Urothelium cell line (cell line): ENCODE measurements at places on chromosomes 3 and 15.
A peak's percentile ranks its signal among the peaks of the same experiment; 100 is the strongest.

DNA sequence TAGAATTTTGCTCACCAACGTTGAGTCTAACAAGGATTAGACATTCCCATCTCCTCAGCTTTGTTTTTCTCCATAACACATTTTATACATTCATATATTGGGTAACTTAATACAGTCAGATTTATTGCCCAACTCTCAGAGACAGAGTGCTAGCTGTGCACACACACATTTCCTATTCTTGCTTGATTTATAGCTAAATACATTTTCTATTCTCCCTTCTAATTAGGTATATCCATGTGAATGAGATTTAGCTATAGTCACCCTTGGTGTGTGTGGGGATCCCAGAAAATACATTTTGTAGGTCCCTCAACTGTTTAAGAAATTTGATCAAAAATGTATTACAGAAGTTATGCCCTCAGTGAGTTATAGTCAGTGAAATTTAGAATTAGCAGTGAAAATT lies 715.4 kb downstream of the NSUN3 start:
- no peak for DNase-seq

- peak; percentile 74 for DNase-seq
These were observed 5.4 kb downstream of the TGFBR2 start for GRCh38 chr3:30611613-30612436.

- no peak for DNase-seq
These were observed 7.5 kb upstream of the MAN2A2 start for GRCh38 chr15:90895571-90896117.

- DNase-seq, result no peak
These were observed 16.1 kb downstream of the SEMA5B start for GRCh38 chr3:123011447-123011846.
